Pulmonary artery endothelial cell (primary cell): ENCODE measurements at places on chromosomes 3 and 15. TPM values are rescaled to one million over a fixed set of nuclear protein-coding genes. Genes with fewer than 3 reads are reported as not detected.

PROS1 gene
- total RNA-seq: 10.6 and 11.2 TPM in 2 replicates

SYNPR gene
- not detected in 2 replicates for total RNA-seq

ZKSCAN7 gene
- 0.92 and 1.2 TPM in 2 replicates for total RNA-seq

DNA sequence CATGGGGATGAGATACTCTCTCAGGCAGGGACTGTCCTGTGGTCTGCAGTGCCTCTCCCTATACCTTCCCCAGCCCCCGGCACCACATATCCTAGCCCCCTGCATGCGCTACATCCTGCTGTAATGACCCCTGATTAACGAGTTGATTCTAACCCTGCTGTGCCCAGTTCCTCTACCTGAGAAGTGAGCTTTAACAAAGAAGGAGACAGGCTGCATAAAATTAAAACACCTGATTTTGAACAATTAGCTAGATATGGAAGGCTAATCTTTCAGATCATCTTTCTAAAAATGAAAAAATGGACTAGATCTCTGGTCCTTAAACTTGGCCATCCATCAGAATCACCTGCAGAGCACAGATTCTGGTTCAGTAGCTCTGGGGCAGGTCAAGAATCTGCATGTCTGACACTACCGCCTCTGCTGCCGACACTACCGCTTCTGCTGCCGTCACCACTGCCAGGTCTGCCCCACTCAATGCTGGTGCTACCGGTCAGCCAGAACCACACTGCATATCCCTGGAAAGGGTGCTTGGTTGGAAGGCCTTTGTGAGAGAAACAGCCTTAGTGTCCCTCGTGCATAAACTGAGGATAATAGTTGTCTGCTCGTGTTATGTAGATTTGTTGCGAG is 33.6 kb upstream of the ZBTB38 start:
- no peak for DNase-seq

GRCh38 chr15:65298731-65299130 is 2.9 kb downstream of the RNU5A-1 start:
- no peak for DNase-seq

DNA sequence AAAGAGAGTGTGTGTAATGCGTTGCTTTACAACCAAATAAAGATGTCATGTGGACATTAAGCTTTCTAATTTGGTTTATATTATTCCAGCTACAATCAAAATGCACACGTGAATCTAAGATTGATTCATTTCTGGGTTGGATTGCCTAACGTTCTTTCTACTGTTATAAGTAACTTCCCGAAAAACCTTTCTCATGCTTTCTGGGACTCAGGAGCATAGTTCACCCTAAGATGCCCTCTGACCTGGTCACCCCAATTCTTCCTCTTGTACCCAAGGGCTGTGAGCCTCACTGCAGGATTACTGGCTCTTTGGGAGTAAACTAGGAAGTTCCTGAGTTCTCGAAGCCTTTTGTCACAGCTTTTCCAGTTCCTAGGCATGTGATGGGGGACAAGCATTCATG is 12.7 kb upstream of the LMCD1 start:
- DNase-seq: no peak
